ENCODE measurements at places on chromosomes 5 and 9.

- DNase-seq: no peak
Measured at GRCh38 chr5:58462623-58463230, 2.8 kb upstream of the PLK2 start.

- DNase-seq: no peak
Measured at GRCh38 chr9:123828449-123828848, 101.5 kb downstream of the DENND1A start.

DNA sequence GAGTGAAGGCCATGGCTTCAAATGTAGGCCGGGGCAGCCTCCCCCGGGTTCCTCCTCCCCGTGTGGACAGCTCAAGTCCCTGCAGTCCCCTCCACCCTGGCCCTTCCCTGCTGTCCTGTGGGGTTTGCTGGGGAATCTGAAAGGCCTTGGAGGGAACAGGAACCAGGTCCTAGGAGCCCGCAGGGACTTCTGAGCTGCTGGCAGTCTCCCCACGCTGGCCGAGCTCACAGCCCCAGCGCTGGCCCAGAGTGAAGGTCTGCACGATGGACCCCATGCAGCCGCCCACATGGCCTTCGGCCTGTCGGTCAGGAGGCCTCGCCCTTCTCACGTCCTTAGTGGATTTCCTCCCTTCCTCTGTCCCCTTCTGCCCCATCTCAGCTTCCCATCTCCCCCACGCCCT lies 25.7 kb upstream of the NOTCH1 start:
- DNase-seq: no peak

GRCh38 chr5:56420323-56420722 lies 187.2 kb upstream of the ANKRD55 start:
- no peak for DNase-seq

DNA sequence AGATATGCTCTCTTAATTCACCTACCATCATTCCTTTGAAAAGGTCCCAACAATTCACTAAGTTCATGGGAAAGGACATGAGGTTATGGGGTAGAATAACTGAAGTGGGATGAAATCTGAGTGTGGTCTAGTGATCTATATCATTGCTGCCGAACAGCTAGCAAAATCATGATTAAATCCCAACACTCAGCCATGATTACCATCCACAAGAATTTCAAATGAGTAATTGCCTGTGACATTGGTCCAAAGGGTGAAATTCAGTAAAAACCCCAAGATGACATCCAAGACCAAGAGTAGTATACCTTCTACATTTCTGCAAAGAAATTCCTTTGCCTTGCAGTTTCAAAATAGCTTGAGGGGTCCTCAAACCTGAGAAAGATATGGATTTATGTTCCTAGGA lies 225.6 kb downstream of the SPOCK1 start:
- no peak for DNase-seq

DNA sequence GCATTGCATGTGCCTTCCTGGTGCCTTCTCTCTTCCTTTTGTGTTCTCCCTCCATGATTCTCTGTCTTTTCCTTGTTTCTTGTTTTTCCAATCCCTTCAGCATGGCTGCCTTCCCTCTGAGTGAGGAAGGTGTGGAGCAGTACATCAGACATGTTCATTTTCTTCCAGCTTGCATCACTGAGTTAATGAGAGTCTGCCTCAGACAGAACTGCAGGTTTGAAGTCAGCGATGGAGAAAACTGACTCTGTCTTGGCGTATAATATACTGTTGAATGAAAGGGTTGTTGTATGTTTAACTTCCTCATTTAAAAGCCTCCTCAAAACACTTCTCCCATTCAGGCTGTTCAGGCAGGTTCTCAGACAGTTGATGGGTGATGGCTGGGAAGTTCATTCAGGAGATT lies 129.3 kb downstream of the KDM4C start:
- DNase-seq: no peak

GRCh38 chr9:122912671-122912963 lies 506 bp downstream of the ZBTB6 start:
- DNase-seq: no peak

GRCh38 chr9:123149067-123149466 lies 115.6 kb downstream of the GPR21 start:
- DNase-seq: no peak

- no peak for DNase-seq
Measured at GRCh38 chr5:56440871-56441740, 208.0 kb upstream of the ANKRD55 start.

DNA sequence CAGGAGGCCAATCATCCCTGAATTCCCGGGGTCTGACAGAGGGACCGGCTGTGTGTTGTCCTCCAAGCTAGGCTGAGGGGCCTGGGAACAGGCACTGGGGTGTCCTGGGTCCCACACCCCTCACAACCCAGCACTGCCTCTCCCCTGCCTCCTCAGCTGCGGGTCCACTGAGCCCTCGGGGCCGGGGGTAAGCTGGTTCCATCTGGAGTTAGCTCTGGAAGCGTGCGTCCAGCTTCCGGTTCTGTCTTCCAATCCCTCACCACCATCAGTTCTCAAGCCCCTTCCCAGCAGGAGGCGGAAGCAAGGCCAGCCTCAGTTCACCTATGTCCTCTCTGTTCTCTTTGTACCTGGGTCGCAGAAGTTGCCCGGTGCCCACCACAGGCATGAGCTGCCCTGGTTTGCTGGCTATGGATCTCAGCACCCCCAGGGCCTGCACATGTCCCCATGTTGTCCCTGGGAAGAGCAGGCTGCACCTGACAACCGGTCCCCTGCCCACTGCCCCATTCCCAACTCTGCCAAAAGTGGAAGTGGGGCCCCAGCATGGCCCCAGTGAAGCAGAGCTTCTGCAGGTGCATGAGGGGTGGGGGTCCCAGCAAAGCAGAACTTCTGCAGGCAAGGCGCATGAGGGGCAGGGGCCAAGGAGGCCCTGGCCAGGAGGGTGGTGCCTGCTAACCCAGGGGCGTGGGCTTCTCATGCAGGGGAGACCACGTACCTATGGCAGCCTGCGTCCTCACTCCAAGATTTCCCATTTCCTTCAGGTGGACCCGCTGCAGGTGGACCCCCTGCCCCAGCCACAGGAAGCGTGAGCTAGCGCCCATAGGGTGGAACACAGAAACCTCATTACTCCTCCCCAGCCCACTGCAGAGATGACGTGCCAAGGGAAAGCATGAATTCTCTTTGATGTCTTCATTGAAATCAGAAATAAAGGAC lies 111.9 kb downstream of the ZNF354C start:
- DNase-seq: no peak

- DNase-seq: no peak
Measured at GRCh38 chr5:55173687-55174230, 782 bp upstream of the CDC20B start.

- DNase-seq: no peak
Measured at GRCh38 chr9:2907411-2907810, 63.5 kb upstream of the PUM3 start.

DNA sequence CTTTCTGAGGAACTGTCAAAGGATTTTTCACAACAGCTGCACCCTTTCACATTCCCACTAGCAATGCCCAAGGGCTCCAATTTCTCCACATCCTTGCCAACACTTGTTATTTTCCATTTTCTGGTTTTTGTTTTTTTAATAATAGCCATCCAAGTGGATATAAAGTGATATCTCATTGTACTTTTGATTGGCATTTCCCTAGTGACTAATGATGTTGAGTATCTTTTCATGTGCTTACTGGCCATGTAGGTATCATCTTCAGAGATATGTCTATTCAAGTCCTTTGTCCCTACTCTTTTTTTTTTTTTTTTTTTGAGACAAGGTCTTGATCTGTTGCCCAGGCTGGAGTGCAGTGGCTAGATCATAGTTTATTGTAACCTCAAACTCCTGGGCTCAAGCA lies 115.8 kb upstream of the HAND1 start:
- no peak for DNase-seq

- no peak for DNase-seq
Measured at GRCh38 chr5:15948190-15948589, 231.4 kb downstream of the MARCHF11 start.

DNA sequence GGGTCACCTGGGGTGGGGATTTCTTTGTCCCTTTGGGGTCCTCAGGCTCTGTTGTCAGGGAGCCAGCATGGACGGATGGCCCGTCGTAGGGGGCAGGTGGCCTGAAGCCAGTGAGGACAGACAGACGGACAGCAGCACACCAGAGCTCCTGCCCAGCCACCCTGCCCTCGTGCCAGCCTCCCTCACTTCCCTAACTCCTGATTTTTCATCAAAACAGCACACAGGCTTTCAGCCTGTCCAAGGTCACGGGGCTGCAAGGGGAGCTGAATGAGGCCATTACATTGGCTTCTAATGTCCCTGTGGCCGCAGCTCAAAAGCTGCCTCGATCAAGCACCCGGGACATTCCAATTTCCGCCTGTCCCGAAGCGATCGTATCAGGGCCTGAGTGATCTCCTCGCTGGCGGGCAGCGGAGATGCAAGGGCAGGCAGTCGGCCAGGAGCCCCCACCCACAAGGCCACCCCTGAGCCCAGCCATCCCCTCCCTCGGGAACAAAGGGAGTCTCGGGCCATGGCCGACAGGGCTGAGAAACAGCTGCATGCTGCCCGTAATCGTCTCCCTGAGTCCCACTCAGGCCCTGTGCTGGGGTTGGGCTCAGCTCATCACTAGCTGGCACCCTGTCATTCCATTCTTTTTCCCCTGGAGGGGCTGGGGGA lies 50.5 kb upstream of the RNU6ATAC start:
- no peak for DNase-seq

- no peak for DNase-seq
Measured at GRCh38 chr5:112479418-112479817, 60.3 kb upstream of the EPB41L4A start.

DNA sequence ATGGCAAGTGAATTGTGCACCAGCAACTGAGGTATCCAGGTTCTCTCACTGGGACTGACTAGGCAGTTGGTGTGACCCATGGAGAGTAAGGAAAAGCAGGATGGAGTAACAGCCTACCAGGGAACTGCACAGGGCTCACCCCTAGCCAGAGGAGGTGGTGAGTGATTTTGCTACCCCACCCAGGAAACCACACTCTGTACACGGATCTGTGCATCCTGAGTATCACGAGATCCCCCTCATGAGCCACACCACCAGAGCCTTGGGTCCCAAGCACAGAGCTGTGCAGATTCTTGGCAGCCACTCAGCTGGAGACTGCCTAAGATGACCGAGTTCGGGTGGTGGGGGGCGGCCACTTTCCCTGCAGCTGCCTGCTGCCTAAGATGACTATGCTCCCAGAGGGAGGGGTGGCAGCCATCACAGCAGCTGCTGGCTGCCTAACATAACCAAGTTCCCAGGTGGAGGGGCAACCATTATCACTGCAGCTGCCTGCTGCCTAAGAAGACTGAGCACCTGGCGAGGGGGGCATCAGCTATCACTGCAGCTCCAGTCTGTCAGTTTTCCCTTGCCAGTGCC lies 48.4 kb upstream of the EFNA5 start:
- no peak for DNase-seq

GRCh38 chr5:89292487-89292886 lies 409.5 kb upstream of the MEF2C start:
- DNase-seq: no peak

DNA sequence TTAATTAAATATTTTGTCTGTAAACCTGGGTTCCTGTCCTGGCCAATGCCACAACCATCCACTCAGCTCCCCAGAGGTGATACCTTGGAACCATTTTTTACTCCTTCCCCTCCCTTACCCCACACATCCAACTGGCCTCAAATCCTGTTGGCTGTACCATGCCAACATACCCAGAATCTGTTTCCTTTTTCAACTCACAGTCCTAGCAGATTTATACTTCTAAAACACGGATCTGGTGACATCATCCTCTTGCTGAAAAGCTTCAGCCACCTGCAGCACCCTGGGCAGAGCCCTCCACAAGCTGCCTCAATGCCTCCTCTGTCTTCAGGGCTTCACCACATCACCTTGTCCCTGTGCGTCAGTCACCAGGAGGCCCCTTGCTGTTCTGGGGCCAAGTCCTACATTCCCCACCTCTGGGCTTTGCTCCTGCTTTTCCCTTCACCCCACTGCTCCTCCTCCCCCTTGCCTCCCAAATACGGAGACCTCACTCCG lies 14.9 kb downstream of the SEMA6A start:
- DNase-seq: no peak

DNA sequence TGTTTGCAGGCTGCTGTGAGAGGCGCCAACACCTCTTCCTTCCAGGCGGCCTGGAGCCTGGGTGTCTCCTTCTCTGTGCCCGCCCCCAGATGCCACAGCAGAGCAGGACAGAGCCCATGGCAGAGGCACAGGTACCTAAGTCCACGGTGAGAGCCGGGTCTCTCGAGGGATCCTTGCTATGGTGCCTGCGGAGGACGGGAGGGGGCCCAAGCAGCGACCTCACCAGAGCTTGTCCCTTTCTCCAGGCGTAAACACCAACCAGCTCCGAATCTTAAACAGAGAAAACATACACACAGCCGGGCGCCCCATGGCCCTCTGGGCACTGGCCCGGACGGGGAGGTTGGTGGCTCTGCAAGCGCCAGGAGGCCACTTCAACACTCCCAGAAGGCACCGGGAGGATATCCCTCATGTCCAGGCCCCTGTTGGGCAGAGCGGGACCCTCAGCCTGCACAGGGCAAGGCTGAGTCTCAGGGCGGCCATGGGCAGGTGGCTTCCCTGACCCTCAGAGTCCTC lies 11.8 kb downstream of the CCDC187 start:
- DNase-seq: no peak

GRCh38 chr5:122366501-122366900 lies 54.5 kb downstream of the SNCAIP start:
- DNase-seq: no peak

- DNase-seq: no peak
Measured at GRCh38 chr5:33143405-33144123, 297.2 kb upstream of the TARS1 start.

DNA sequence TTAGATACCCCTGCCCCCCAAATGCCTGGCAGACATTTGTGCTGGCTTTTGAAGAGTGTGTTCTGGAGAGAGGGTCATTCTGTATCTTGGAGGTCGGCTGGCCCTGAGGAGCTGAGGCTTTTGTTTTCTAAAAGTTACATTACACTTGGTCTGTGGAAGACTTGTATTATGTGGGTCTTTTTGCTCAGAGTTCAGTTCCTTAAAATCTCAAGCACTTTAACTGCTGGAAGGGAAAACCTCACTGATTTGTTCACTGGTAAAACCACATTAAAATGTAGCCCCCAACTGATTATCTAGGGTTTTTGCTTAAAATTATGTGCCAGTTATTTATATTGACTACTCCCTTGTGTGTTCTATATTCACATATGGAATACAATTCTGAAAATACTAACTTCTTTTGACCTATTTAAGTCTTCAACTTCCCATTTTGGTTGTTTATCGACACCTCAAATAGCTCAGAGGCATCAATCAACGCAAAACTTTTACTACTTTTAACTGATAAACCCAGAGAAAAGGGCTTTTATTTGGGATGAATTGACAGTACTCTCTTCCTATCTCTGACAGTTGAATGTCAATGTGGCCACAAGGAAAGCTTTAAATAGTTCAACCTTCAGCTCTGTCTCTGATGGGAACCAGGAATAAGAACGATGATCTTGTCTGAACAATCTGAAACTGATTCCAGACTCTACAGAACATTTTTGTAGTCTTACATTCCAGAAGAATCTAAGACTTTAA lies 54.0 kb upstream of the MAP3K1 start:
- no peak for DNase-seq

DNA sequence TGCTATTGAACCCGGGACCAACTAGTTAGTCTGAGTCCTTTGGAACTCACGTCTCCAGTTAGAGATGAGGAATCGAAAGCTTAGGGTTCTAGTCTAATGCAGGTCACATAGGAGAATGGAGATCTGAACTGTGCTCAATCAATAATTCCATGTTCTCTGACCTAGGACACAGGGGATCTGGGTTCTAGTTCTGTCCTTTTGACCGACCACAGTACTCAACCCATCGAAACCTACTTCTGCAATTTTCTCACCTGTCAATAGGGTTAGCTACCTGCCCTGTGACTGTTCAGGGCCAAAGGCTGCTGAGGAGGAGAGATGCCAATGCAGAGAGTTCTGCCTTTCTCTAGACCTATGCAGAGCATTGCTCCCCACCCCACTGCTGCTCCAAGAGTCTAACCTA lies 187.7 kb downstream of the CDK5RAP2 start:
- DNase-seq: no peak

Data from amniotic stem cell (primary cell).